Trophoblast cell (in vitro differentiated cells and primary cell): ENCODE measurements at places on chromosomes 13 and 19.

- peak; percentile 41 for DNase-seq
Observed at GRCh38 chr13:27359199-27359821, 65.1 kb upstream of the GTF3A start.

DNA sequence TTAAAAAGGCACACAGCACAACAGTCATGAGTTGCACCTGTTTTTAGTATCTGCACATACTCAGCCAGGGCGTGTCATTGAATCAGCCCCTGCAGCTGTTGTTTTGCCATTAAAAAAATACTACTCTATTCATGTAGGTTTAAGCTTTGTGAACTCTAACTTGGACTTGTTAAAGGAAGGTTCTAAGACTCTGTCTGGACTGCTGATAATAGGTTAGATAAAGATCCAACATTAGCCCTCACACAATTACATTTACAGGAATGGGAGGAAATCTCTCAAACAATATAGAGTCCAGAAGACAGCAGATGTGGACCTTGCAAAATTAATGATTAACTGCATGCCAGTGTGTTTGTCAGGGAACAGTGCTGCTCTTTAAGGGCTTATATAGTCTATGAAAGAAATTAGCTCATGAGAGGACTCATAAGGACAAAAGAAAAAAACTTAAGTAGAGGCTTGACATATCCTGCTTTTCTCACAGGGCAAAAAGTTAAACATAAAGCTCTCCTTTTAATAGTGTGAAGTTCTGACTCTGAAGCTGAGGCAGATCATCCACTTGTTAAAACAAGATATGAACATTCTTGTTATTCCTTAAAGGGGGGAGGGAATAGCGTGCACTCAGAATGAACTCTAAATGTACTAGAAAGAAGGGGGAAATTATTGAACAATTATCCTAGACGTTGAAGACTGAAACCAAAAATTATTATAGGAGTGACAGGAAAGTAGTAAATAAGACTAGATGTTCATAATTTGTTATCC, 243.6 kb downstream of the NDFIP2 start:
- DNase-seq: no peak

DNA sequence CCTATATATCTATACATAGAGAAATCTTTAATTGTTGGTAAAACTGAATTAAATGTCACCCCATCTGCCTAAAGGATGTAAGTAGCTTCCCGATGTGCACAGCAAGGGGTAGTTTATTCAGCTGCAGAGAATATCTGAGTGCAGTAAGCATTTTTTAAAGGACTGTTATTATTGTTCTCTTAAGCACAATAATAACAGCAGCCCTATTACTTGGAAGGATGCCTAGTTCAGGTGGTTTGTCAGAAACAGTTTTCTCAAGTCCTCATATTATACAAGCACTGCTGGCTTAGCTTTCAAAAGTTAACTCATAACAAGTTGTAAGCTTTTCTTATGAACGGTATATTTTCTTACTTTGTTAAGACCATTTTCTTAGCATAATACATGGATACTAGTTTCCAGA, 142.6 kb downstream of the CRYL1 start:
- DNase-seq: no peak

DNA sequence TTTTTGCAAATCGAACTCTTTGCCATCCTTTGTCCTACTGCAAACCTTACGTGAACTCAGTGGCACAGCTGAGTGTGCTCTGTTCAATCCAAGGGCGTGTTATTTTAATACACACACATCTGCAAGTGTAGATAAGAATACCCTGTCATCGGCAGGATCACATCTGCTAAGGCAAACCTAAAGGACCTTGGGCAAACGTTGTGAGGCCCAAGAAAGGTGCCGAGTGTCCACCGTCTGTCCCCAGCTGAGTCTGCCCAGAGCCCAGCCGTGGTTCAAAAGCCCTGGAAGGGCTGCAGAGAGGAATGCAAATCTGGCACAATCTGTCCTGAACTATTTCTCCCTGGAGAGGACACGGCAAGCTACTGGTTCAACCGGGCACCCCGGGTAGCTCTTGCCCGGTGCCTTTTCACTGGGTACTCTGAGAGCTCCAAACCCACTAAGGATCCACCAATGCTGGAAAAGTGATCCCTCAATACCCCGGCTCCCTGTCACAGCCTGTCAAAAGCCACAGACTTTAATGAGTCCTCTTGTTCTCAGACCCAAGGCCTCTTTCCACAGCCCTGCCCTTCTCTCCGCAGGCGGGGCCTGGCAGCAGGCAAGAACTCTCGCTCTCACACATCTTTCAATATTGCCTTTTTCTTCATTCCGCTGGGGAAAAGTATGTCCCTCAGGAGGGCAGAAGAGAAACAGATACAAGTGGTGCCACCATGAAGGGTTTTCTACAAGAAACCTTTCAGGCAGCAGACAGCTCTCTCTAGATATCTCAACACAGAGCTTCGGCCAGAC, 17.0 kb downstream of the SLC7A1 start:
- DNase-seq: no peak

- DNase-seq: no peak
Observed at GRCh38 chr19:40525234-40526051, 51.2 kb upstream of the SHKBP1 start.

DNA sequence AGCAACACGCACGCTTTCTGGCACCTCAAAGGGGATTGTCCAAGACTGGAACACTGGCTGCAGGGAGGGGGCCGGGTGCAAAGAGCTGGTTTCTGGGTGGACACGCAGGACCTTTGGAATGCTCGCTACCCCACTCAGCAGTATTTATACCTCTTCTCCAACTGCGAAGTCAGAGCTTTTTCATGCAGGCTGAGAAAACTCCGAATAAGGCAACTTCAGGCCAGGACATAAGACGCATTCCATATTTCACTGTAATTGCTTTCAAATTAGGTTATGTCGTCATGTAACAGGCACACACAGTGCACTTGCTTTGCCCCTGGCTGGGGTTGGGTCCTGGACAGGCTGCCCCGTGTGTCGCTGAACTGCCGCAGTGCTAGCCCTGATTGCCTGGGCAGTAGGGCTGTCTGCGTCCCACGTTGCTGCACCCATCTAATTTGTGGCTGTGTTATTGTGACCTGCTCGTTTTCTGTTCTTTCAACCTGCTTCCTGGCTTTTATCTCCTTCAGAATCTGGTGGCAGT, 44.5 kb downstream of the ACTN4 start:
- DNase-seq: peak; percentile 95

GRCh38 chr19:5070930-5071329, 102.0 kb downstream of the KDM4B start:
- DNase-seq: no peak

- DNase-seq: no peak
Observed at GRCh38 chr13:114079601-114080536, 52.6 kb downstream of the RASA3 start.

DNA sequence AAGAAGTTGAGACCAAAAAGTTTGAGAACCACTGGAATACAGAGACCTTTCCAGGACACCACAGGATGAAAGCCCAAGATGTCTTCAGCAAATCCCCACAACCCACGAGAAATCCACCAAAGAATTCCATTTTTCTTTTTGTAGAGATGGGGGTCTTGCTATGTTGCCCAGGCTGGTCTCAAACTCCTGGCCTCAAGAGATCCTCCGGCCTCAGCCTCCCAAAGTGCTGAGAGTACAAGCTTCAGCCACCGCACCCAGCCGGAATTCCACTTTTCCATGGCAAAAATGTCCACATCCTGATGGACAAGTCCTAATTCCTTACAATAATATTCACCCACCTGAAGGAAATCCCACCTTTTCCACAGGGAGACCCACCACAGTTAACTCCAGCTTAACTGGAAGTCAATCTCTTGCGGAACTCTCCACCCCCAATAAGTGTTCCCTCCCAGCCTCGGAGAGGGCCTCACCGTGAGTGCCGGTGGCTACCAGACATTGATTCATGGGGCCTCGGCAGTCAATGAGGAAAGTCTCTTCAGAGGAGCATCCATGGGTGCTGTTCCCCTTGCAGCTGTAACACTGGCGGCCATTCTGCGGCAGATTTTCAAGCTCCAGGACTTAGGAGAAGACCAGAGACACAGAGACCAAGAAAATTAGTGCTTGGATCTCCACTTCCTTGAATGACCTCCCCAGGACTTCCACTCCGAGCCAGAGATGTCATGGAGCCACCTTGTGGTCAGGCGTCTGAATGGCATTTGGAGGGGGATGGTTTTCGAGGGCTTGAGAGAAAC, 12.3 kb upstream of the CADM4 start:
- DNase-seq: peak; percentile 66

DNA sequence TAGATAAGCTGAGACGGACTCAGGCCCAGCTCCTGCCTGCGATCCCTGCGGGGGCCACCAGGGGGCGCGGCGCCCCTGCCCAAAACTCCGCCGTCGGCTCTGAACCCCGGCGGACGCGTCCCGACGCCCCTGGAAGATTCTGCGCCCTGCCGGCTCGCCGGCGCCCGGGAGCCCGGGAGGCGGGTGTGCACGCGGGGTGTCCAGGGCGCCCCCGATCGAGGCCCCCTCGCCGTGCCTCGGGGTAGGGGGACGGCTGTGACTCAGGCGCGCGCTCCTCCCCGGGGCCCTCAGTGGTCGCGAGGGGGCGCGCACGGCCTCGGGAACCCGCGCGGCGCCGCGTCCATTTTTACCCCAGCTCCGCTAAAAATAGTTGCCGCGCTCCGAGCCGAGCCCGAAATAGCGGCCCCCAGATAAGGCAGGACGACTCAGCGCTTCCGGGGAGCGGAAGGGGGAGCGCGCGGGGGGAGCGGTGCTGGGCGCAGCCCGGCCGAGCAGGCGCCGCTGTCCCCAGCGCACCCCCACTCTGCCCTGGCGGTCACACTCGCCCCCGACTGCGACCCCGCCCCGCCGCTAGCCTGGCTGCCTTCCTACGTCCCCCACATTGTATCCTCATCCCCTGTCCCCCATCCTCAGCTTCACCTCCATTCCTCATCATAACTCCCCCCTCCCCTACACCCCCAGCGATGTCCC, 16.0 kb upstream of the ERCC1 start:
- DNase-seq: peak; percentile 58

DNA sequence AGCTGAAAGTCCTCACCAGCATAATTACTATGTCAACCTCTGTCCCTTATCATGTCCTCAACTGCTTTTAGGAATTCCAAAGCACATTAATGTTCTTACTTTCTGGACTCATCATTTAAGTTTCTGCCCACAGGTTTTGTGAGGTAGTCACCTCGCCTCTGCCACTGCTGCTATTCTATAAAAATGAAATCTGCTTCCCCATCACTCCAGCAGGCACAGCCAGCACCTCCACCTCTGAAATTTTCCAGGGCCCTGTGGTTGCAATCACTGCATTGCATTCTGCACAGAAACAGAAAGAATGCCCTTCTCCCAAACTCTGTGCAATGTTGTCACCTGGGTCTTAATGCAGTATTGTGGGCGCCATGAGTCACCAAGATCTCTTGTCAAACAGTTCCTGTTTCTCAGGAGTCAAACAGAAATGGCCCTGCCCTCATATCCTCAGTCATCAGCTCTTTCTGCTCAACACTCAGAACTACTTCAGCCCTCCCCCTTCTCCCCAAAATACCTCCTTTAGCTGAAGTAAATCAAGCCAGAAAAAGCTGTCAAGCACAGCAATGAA, 529.2 kb upstream of the NBEA start:
- peak; percentile 82 for DNase-seq

GRCh38 chr19:32743021-32743420, 23.5 kb downstream of the TDRD12 start:
- DNase-seq: no peak

- DNase-seq: peak; percentile 65
Observed at GRCh38 chr19:51809787-51810186, 14.8 kb downstream of the FPR3 start.

DNA sequence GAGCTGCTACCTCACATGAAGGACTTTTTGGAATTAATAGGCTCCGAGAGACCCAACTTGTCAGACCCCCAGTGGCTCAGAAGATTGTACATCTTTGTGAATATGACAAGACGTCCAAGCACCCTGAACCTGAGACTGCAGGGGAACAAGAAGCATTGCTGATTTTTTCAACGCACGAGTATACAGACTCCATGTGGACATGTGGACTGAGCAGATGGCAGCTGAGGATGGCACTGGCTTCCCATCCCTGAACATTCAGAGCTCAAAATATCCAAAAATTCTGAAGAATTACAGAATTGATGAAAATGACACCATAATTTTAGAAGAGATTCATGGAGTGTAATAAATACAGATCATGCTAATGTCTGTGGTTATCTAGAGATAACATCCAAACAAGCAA, 254.1 kb downstream of the MZT1 start:
- DNase-seq: no peak

- no peak for DNase-seq
Observed at GRCh38 chr13:50812242-50812641, 31.2 kb downstream of the DLEU7 start.

DNA sequence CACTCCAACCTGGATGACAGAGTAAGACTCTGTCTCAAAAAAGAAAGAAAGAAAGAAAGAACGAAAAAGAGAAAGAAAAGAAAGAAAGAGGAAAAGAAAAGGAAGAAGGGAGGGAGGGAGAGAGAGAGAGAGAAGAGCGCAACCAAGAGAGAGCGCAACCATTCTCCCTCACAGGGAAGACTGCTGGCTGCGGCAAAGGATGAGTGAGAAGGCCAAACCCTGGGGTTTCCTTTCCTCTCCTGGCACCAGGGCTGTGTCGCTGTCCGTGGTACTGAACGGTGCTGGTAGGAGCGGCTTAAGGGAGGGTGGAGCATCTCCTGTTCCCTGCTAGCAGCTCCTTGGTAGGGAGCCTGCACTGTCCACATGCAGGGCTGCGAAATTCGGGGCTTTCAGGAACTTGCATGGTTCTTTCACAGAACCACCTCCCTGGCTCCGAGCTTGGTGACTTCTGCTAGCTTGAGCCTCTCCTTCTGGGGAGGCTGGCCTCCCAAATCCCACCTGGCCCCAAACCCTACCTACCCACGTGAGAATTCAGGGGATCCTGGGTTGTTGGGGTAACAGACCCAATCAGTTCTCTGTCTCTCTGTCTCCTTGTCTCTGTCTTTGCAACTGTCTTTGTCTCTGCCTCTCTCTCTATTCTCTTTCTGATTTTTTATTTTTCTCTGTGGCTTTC, 51.1 kb upstream of the ZNRF4 start:
- peak; percentile 98 for DNase-seq

- DNase-seq: no peak
Observed at GRCh38 chr13:99559560-99559959, 58.3 kb downstream of the TM9SF2 start.

DNA sequence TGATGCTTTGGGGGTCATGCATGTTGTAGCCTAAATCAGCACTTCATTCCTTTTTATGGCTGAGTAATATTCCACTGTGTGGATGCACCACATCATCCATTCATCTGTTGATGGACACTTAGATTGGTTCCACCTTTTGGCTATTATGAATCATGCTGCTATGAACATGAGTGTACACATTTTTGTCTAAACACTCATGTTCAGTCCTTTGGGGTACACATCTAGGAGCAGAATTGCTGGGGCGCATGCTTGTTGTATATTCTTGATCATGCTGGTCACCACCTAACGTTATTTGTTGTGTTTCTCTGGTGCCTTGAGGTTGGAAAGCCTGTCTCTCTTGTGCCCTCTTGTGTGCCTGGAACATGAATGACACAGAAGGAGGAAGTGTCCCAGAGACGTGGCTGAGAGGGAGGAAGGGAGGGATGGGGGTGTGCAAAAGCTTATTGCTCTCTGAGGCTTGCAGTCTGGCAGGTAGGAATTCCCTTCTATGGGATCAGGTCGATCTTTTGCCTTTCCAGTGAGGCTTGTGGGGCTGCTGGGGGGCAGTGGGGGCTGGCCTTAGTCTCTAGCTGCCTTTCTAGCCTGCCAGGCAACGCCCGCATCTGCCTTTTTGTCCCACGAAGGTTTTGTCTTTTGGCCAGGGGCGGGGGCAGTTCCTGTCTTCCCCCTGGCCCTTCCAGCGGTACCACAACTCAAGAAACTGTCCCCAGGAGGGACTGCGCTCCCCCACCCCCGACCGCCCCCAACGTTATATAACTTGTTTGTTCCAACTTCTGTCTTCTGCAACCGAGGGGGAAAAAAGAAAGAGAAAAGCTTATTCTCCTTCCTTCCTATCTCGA, 7.6 kb downstream of the KLHL26 start:
- no peak for DNase-seq
